Right atrium auricular region (tissue), 2 donors: ENCODE measurements at places on chromosomes 5 and 9.

DNA sequence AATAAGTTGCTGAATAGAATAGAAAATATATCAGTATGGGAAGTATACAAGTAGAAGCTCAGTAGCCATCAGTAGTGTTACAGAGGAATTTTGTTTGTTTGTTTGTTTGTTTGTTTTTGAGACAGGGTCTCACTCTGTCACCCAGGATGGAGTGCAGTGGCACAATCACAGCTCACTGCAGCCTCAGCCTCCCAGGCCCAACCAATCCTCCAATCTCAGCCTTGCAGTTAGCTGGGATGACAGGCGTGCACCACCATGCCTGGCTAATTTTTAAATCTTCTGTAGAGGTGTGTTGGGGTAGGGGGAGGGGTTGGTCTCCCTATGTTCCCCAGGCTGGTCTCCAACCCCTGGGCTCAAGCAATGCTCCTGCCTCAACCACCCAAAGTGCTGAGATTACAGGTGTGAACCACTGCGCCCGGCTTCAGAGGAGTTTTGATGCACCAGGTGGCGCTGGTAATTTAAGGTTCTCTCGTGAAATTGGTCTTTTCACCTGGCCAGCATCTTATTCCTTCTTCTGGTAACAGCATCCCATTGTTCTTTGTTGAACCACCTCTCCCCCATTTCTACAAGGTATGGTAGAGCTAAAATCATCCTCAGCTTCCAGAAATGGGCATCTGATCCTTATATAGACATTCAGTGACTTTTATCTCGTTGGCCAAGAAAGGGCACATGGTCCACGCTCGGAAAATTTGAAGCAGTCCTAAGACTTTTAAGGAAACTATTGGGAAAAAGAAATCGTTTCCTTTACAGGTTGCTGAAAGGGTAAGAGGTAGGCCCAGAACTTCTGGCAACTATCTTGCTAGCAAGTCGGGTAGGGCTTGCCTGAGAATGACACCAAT is 157.1 kb downstream of the ARRDC3 start:
- no peak for DNase-seq

DNA sequence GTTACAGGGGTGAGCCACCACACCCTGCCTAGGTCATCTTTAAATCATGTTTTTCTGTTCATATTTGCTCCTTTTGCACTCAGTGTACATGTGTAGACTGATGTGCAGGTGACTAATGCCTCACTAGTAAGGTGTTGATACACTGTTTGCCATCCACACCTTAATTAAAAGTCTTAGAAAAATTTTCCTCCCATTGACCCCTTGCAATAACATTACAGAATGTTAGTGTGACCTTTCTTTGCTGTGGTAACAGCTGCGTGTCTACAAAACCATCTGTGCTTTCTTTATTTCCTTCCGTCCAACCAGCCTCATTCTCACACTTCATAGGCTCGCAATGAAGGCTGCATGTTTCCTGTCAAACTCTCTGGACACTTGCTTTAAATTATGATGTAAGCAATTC is 6.6 kb upstream of the CEMIP2 start:
- no peak for DNase-seq

GRCh38 chr5:111043712-111044506 is 27.6 kb upstream of the TSLP start:
- DNase-seq = no peak

- no peak for DNase-seq
Observed at GRCh38 chr9:37209431-37210386, 89.3 kb downstream of the ZCCHC7 start.

DNA sequence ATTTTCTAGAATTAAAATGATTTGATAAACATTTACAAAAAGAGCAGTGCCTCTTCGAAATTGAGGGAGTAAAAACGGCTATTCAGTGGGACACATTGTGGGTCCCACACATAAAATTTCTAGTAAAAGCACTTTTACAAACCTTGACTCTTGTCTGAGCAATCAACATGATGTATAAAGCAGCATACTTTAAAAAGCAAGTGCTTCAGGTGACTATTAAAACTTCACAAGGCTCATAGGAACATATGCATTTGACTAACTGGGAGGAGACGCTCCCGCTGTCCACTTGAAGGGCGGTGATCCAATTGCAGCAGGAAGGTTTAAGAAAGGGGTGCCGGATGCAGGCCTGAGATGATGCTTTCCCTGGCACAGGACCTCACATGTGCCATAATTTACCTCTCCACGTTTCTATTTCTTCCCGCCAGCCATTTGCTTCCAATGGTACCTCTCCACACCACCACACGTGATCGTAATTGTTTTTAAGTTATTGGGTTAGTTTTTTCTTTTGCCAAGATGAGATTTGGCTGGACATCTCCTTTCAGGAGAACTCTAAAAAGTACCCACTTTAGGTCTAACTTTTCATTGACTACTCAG is 1.8 kb downstream of the MCTP1 start:
- DNase-seq = no peak

DNA sequence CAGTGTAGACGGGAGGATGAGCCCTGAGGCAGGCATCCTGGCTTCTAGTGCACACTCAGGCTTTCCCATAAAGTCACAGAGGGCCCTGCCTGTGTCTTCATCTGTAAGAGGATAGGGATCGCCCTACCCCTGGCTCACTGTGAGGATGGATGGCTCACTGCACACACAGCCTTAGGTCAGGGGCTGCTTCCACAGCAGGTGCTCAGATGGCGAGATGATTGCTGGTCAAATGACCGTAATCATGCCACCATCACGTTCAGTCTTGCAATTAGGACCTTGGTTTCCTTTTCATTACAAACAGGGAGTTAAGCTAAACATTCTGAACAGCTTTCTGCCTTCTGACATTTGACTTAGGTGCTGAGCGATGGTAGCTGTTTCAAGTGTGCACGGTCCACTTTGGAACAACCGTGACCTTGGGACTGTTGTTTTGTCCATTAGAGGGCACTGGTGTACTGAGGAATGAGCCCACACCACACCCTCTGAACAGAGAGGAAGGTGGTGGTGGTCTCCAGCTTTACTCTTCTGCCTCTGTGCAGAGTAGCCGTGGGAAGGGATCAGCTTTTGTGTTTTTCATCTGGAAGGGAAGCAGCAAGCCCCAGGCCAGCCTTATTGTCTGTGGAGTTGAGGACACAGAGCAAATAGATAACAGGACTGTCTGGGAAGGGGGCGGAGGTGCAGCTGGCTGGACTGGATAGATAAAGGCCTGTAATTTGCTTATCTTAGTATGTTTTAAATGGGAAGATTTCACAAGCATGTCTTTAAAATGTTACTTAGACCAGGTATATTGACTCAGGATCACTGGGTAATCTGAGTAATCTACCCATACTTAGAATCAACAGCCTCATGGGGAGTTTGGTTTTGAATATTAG is 183.1 kb downstream of the TRIO start:
- no peak for DNase-seq

DNA sequence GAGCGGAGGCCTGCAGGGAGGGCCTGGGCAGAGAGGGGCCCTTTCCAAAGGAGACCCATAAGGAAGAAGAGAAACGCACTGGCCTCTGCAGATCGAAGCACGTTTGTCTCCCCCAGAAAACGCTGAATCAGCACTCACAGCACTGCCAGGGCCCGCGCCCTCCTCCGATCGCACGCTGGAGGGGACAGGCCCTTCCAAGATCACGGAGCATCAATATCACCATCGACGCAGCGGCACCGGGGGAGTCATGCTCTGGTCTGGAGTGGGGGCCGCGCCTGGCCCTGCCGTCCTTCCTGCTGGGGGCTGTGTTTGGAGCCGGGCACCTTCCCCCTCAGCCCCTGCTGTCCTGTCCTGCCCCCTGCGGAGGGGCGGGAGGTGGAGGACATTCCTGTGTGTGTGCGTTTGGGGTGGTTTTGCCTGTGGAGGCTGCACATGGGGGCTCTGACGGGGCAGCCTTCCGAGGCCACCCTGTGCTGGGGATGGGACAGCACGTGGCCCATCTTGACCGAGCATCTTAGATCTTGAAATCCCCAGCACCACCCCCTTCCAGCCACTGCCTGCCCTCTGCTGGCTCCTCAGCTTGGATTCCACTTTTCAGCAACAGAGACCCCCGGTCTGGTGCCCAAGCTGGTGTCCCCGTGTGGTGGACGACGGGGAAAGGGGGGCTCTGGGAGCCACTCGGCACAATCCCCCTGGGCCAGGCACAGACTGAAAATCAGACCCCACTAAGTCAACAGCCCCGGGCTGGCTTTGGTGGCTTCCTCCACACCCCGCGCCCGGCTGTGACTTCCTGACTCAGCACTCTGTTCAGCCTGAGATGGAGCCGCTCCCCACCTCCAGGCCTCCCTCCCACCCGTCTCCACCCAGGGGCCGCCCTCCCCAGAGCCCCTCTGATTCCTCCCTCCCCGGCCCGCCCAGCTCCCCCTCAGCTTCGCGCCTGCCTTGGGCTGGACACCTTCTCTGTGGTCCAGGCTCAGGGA is 8.3 kb downstream of the TMEM250 start:
- DNase-seq = no peak

- no peak for DNase-seq
Observed at GRCh38 chr5:131644822-131645221, 9.8 kb upstream of the RAPGEF6 start.

- DNase-seq = no peak
Observed at GRCh38 chr9:15253197-15253596, 53.8 kb downstream of the TTC39B start.

DNA sequence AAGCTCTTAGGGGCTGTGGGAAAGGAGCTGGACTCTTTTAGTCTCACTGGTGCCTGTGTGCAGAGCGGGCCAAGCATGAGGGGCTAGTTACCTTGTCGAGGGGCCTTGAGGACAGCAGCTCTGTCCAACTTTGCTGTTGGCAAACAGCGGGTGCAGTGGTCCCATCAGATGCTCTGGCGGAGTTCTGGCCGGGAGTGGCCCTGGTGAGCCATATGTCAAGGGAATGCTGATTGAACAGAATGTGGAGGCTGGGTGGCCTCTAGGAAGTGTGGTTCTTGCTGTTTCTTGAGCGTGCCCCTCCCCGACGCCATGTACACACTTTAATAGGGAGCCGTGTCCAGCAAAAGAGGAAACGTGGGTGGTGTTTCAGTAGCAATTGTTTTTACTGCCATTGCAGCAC is 3.6 kb upstream of the ADAMTS2 start:
- no peak for DNase-seq

DNA sequence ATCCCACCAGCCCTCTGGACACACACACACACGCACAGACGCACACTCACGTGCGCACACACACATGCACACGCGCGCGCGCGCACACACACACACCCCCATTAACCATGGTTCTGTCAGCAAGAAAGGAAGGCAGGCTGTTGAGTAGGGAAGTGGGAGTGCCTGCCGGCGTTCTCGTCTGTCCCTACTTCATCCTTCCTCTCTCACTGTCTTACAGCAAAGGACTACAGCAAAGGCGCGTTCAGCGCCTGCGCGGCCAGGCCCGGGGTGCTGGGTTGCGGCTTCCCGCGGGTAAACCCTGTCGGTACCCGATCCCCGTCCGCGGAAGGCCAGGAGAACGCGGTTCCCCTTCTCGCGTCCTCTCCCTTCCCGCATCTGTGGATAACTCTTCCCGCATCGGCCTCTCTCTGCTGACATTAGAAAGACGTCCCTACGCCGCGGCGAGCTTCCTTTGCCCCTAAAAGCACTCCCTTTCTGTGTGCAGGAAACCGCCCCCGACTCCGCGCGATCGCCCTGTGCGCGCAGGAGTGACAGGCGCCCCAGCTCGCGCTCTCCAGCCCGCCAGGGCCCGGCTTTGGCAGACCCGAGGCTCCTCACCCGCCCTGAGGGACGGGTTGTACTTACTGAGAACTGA is 219.2 kb downstream of the AGTPBP1 start:
- no peak for DNase-seq

DNA sequence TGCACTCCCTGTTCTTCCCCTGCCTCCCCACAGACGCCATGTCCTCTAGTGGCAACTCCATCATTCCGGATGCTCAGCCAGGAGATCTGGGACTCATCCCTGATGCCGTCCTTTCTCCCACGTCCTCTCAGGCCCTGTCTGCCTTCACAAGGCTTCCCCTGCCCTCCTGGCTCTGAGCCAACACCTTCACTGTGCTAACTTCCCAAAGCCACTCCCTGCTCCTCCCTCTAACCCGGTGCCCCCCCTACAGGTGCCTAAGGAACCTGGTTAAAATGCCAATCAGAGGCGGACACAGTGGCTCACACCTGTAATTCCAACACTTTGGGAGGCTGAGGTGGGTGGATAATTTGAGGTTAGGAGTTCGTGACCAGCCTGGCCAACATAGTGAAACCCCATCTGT is 67.6 kb downstream of the LMX1B start:
- DNase-seq = no peak

DNA sequence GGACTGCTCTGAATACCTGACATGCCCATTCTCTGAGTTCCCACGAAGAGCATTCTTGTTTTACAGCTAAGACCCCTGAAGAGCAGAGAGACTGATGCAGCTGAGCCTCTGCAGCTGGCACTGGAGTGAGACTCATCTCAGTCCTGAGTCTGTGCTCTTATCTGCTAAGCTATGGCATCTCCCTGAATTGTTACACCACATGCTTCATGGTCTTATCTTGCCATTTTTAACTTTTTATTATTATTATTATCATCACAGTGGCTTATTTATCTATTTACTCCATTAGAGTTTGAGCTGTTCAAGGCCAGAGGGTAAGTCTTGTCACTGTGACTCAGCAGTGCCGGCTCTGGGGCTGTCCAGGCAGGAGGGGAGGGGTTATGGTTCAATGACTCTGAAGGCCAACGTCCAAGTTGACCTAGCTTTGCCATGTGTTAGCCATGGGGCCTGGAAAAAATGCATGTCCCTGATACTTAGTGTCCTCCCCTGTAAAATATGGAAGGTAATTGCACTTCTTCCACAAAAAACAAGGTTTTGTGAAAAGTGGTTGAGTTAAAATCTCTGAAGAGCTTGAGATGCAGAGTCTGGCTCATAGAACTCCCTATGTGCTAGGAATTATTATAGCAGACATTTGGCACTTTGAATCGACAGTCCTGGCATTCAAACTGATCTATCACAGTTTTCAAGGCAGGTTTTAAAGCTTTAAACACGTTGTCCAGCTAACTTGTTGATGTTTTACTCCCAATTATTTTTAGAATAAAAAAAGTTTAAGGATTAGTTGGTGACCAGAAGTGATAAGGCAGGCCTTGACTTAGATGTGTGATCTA is 94.6 kb downstream of the ALDH1A1 start:
- no peak for DNase-seq
